ENCODE measurements at places on chromosomes 13 and 19.

DNA sequence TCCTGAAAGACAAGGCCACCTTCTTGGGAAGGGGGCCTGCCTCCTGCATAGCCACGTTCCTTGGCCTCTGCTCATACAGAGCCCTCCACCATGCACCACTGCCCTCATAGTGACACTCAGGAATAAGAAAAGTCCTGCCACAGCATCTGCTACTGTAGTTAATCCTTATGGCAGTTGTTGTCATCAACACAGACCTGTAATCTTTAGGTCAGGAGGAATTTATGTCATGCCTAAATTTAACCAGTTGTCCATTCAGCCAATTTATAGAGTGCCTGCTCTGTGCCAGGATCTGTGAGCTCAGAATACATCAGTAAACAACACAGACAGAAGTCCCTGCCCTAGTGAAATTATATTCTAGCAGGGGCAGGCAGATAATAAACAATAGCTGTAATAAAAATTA is 44.4 kb downstream of the FAM124A start:
- no peak for DNase-seq

DNA sequence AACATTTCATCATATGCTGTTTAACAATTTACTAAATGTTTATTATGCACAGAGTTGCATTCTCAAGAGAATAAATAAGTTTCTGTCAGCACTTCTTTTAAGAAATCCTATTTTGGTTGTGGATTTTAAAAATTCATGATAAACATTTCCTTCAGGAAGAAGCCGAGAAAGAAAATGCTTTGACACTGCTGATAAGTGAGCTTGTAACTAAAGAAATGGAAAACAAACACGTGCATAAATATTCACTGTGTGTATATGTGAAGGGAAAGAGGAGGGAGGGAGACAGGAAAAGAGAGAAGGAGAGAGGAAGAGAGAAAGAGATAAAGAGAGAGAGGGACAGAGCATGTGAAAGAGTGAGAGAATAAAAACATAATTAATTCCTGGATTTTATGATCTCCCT is 1165.0 kb downstream of the DIAPH3 start:
- DNase-seq, result no peak

- peak; percentile 27 for DNase-seq
Observed at GRCh38 chr13:74289861-74290773, 155.9 kb upstream of the KLF12 start.

DNA sequence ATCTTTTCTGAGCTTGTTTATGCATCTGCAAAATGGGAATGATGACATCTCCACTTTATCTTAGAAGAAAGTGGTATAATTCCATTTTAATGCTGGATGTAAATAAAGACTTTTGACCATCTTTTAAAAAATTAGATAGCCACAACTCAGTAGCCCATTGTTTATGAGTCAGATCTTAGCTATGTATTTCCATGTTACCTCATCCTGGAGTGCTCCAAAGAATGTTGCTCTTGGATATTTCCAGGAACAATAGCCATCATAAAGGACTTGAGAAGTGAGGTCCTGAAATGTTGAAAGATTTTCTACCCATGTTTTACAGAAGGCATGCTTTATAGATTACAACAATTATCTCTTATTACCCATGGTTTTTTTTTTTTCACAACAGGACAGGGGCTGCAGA is 229.3 kb upstream of the EDNRB start:
- DNase-seq, result no peak

GRCh38 chr13:102774214-102774568 is 605 bp upstream of the TEX30 start:
- DNase-seq, result no peak

DNA sequence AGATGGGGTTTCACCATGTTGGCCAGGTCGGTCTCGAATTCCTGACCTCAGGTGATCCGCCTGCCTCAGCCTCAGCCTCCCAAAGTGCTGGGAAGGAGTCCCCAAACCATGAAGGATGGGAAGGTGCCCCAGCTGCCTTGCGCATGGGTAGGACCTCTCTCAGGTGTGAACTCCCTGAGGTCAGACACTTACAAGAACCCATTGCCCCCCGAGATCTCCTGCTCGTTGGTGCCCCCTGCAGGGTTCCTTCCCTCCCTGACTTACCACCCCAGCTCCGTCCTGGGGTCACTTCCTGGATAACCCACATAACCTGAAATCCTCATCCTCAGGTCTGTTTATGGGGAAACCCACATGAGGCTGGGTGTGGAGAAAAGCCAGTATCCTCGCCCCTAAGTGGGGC is 41.7 kb downstream of the UNC13A start:
- peak; percentile 37 for DNase-seq

DNA sequence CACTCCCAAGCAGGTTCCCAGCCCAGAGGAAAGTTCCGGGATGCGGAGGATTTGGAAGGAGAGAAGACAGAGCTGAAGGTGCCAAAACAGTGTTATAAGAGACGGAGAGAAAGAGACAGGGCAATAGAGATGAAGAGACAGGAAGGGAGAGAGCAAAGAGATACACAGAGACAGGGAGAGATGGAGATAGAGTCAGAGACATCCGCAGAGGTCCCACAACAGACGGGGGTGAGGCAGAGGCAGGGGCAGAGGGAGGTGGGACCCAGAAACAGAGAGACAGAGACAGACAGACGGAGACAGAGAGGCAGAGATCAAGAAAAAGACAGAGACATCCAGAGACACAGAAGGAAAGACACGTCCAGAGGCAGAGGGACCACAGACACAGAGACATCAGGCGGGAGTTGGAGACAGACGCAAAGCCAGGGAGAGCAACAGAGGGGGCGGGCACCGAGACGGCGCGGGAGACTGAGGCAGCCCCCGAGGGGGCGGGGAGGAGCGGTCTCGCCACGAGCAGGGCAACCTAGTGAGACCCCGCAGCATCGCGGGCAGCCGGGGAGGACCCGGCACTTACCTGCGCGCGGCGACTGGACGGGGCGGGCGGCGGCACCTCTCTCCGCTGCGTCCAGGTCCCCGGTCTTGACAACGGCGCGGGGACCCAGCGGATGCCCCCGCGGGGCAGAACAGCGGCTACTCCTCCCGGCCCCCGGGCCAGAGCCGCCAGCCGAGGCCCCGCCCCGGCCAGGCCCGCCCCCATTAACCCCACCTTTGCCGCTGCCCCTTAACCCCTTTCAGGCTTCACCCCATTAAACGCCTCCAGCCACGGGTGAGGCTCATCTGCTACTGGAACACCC is at the start of gene GPR4:
Gene GPR4, minus strand, starts transcription at position 689 of the 851 bp plus-strand sequence. CDS start 10,346 bp downstream, outside the sequence.
- no peak for DNase-seq

- DNase-seq, result no peak
Observed at GRCh38 chr19:11420429-11421370, 1.6 kb upstream of the RGL3 start.

DNA sequence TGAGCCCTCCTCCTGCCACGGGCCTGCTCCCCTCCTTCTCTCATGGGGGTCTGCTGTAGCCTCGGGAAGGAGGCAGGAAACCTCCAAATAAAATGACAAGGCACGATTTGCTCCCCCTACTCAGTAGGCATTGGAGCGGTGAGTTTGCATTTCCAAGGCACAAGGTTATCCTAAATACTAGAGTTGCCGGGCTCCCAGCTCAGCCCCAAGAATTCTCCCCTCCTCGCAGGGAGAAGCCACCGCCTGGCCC is 1.5 kb downstream of the CEBPA start:
- no peak for DNase-seq

GRCh38 chr13:76597868-76598267 is 288.3 kb downstream of the KCTD12 start:
- no peak for DNase-seq

- no peak for DNase-seq
Observed at GRCh38 chr13:76331943-76332712, 554.1 kb downstream of the KCTD12 start.

- no peak for DNase-seq
Observed at GRCh38 chr13:66528180-66528579, 702.0 kb downstream of the PCDH9 start.

DNA sequence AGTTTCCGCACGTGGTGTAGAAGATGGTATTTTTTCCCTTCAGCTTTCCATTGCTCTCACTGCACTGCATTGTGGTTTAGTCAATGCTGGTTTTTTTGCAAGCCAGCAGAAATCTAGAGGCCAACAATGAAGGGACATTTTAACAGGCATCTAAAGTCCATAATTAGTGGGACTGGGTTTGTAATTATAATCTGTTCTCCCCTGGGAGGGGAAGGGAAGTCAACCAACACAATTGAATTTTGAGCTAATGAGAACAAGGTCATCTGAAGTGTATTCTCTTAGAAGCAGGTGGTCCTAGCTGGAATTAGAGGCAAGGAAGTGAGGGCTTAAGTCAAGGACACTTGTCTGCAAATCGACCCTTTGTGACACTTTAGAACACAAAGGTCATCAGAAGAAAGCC is 156.4 kb downstream of the MYO16 start:
- no peak for DNase-seq

DNA sequence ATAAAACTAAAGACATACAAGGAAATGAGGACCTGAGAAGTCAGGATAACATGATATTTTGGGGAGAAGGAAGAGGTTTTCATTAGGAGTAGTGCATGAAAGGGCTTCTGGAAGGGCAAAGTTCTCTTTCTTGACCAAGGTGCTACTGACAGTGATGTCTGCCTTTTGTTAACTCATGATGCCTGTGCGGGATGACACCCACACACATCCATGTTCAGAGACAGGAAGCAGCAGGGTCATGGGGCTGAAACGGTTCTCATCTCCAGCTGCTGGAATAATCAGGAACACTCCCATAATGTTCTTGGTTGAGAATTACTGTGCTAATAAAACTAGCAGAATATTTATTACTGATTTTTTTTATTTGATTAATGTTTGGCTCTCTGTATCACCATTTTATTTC is 29.1 kb downstream of the KCNC3 start:
- DNase-seq, result no peak

DNA sequence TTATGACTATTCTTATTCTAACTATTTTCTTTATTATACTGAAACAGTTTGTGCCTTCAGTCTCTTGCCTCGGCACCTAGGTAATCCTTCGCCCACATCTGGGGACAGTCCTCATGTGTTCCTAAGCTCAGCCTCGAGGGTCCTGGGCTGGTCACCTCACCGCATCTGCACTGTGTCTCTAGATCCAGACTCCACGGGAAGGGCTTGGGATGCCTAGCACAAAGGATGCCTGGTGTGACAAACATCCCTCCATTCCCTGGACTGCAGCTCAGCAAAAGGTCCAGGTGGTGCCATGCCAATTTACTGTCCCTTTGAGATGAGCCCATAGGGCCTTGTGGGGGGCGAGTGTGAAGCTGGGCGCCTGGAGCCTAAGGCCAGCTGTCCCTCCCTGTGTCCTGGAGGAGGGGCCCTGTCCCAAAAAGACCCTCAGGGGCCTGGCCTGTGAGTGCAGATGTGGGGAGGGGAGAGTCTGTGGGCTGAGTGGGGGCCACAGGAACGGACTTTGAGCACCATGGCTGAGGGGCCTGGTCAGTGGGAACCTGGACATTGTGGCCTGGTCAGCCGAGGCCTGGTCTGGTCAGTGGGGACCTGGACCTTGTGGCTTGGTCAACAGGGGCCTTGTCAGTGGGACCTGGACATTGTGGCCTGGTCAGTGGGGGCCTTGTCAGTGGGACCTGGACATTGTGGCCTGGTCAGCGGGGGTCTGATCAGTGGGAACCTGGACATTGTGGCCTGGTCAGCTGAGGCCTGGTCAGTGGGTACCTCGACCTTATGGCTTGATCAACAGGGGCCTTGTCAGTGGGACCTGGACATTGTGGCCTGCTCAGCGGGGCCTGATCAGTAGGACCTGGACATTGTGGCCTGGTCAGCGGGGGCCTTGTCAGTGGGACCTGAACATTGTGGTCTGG is 45.1 kb upstream of the TPM4 start:
- no peak for DNase-seq

GRCh38 chr19:8238251-8238650 is 29.1 kb downstream of the CERS4 start:
- DNase-seq, result no peak
